ENCODE measurements at places on chromosomes 12 and 14. TPM values are rescaled to one million over a fixed set of nuclear protein-coding genes. Genes with fewer than 3 reads are reported as not detected.
A peak's percentile ranks its signal among the peaks of the same experiment; 100 is the strongest.

GRCh38 chr12:6265038-6265405, 45.5 kb upstream of the PLEKHG6 start:
- DNase-seq: no peak

DNA sequence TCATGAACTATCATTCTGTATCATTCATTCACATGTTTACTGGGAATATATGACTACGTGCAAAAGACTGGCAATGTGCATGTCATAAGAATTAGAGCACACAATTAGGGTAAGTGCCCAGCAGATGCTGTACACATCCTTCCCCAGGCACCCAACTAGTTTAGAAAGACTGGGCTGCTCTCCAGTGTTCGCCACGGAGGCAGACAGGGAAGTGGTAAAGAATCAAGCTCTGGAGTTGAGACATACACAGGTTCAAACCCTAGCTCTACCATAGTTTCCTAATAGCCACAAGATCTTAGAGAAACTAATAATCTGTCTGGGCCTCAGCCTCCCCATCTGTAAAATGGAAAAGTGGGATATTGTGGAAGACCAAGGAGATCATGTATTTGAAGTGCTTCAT, 6.8 kb downstream of the TMCC3 start:
- no peak for DNase-seq

GRCh38 chr14:45940318-45940717, 687.3 kb upstream of the MIS18BP1 start:
- DNase-seq: no peak

GRCh38 chr14:103562179-103562428, 353 bp downstream of the BAG5 start:
- peak; percentile 68 for DNase-seq

DNA sequence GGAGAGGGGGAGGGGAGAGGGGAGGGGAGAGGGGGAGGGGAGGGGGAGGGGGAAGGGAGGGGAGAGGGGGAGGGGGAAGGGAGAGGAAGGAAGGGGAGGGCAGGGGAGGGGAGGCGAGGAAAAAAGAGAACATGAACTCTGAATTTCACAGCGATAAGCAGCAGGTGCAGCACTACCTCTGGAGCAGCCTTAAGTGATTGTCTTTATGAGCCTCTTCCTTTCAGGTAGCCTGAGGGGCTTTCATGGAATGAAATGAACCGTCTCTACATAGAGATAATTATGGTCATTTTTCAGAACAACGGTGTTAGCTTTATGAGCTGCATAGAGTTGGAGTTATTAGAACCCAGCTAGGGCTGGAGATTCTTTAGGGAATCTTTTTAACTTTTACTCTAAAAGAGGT, 18.1 kb upstream of the PTCSC3 start:
- no peak for DNase-seq

Gene PTPRO
- total RNA-seq: under 0.01 TPM

GRCh38 chr14:92599811-92600210, 86.2 kb downstream of the RIN3 start:
- no peak for DNase-seq

DNA sequence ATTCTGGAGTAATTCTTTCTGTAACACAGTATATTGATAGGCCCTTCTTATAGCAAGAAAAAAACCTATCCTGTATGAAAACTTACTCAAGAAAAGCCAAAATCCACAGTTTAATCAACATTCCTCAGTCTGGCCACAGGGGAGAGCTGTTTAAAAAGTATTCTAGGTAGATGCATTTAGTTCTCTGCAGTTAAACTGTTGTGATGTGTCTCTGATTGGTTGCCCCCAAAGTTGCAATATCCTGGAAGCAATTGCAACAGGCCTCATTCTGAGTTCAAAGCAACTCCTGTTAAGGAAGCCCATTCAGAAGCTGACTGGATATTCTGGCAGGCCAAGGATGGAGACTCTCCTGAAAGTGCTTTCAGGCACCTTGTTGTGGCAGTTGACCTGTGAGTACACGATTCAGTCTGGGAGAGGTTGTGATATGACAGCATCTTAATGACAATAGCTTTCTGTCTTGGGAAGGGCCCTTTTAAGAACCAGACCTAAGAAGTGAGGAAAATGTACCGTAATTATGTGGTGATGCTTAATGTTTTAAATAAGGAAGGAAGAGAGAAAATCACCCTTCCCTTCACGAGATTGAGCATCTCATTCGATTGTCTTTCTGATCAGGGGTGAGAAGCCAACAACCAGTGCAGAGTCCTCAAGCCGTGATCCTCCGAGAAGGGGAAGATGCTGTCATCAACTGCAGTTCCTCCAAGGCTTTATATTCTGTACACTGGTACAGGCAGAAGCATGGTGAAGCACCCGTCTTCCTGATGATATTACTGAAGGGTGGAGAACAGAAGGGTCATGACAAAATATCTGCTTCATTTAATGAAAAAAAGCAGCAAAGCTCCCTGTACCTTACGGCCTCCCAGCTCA, 420.7 kb downstream of the DAD1 start:
- no peak for DNase-seq

Gene MAP3K9
- under 0.01 TPM for total RNA-seq

Gene PPM1H
- total RNA-seq: 1.3 TPM

Gene TMTC3
- 19.7 TPM for total RNA-seq

Gene KLHDC2
- total RNA-seq: 67.7 TPM

- no peak for DNase-seq
Measured at GRCh38 chr12:68297929-68298328, 34.2 kb downstream of the MDM1 start.
